ENCODE measurements at places on chromosomes 5 and 9.

GRCh38 chr9:70409800-70410199 is 4.7 kb downstream of the KLF9 start:
- no peak for DNase-seq

GRCh38 chr9:93155716-93156474 is 21.8 kb upstream of the NINJ1 start:
- no peak for DNase-seq

- DNase-seq = no peak
Observed at GRCh38 chr9:12922224-12922866, 147.5 kb downstream of the LURAP1L start.

DNA sequence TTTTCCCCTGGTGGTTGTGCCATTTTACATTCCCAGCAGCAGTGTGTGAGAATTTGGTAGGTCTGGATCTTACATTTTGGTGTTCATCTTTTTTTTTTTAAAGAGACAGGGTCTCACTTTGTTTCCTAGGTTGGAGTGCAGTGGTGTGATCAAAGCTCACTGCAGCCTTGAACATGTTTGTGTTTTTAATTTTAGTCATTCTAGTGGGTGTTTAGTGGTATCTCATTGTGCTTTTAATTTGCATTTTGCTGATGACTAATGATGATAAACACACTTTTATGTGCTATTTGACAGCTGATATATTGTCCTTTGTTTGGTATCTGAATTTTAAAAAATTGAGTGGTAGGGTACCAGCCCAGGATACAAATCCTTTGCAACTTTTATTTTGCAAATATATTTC is 53.4 kb upstream of the POMT1 start:
- DNase-seq = no peak

- DNase-seq = no peak
Observed at GRCh38 chr5:146710348-146710747, 168.2 kb downstream of the PPP2R2B start.

DNA sequence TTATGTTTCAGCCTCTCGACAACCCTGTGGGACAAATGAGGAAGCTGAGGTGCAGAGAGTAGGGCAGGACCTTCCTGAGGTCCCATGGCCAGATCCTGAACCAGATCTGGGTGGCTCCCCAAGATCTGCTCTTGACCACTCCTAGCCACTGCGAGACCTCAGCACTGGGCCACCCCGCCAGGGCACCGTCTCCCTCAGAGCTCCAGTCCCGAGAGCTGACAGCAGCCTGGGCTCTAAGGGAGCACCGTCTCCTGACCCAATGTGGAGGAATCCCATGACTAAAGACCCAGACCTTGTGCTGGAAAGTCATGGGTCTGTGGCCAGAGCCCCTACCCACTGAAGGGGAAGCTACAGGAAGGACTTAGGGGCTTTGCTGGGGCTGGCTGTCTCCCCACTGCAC is 4.5 kb upstream of the LMX1B start:
- DNase-seq = no peak

Data from activated naive CD4-positive, alpha-beta T cell (primary cell).